ENCODE measurements at places on chromosomes 3 and 15.

- no peaks in the 10 kb centered on the region for H3K36me3 ChIP-seq
- H3K4me3 ChIP-seq = no peak overlapping the region
- no peaks in the 10 kb centered on the region for H3K4me1 ChIP-seq
These were observed 433.8 kb upstream of the SUCLG2 start for GRCh38 chr3:68088216-68088615.

GRCh38 chr3:46209053-46209452, 940 bp upstream of the CCR1 start:
- no peak overlapping the region for H3K4me3 ChIP-seq
- no peaks in the 10 kb centered on the region for H3K4me1 ChIP-seq
- H3K27me3 ChIP-seq = no peaks in the 10 kb centered on the region
- H3K36me3 ChIP-seq = no peaks in the 10 kb centered on the region
- no peak overlapping the region for H3K27ac ChIP-seq
- DNase-seq = no peak

- H3K4me3 ChIP-seq = no peak overlapping the region
- no peaks in the 10 kb centered on the region for H3K27me3 ChIP-seq
- H3K4me1 ChIP-seq = no peaks in the 10 kb centered on the region
- no peak overlapping the region for H3K27ac ChIP-seq
- no peaks in the 10 kb centered on the region for H3K36me3 ChIP-seq
These were observed 15.9 kb downstream of the CD200R1 start for GRCh38 chr3:112958811-112959560.

- H3K4me1 ChIP-seq = no peaks in the 10 kb centered on the region
- H3K36me3 ChIP-seq = no peaks in the 10 kb centered on the region
- no peak overlapping the region for H3K27ac ChIP-seq
These were observed 59.1 kb upstream of the CSTA start for GRCh38 chr3:122265957-122266356.

- peak; percentile 46 for DNase-seq
- no peaks in the 10 kb centered on the region for H3K36me3 ChIP-seq
- no peak overlapping the region for H3K27ac ChIP-seq
- no peak overlapping the region for H3K4me3 ChIP-seq
- peaks cover 24% of the 10 kb centered on the region for H3K4me1 ChIP-seq
- no peaks in the 10 kb centered on the region for H3K27me3 ChIP-seq
These were observed 31.0 kb upstream of the KLF13 start for GRCh38 chr15:31295658-31296057.
